T-helper 17 cell (primary cell): ENCODE measurements at places on chromosomes 2 and 18.

GRCh38 chr2:121388371-121388770 lies 103.4 kb upstream of the TFCP2L1 start:
- no peak for DNase-seq

DNA sequence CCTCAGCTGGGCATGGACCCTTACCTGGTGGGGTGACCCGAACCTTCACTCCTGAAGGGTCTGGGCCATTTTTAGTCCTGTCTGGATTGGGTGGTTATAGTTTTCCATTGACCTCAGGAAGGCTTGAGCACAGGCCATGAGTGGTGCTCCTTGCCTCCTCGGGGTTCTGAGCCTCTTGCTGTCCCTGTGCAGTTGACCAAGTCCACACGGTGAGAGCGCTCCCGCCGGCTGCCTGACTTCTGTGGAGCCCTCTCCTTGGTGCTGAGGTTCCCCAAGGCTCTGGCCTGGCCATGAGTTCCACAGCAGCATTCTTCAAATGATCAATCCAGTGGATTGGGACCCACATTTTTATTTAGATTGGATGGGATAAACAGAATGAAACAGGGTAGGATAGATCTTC lies 159.5 kb downstream of the SEPTIN10 start:
- DNase-seq = no peak

DNA sequence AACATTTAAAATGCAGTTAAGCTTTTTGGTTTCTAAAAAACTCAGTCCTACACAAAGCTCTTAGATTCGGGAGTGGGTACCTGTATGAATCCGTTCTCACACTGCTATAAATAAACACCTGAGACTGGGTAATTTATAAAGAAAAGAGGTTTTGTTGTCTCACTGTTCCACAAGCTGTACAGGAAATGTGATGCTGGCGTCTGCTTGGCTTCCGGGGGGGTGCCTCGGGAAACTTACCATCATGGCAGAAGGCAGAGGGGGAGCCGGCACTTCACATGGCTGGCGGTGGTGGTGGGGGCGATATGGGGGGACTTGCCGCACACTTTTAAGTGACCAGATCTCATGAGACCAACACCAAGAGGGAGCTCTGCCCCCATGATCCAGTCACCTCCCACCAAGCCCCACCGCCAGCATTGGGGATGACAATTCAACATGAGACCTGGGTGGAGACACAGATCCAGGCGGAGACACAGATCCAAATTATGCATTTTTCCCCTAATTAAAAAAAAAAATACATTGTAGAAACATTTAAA lies 222.5 kb downstream of the GBX2 start:
- no peak for DNase-seq

DNA sequence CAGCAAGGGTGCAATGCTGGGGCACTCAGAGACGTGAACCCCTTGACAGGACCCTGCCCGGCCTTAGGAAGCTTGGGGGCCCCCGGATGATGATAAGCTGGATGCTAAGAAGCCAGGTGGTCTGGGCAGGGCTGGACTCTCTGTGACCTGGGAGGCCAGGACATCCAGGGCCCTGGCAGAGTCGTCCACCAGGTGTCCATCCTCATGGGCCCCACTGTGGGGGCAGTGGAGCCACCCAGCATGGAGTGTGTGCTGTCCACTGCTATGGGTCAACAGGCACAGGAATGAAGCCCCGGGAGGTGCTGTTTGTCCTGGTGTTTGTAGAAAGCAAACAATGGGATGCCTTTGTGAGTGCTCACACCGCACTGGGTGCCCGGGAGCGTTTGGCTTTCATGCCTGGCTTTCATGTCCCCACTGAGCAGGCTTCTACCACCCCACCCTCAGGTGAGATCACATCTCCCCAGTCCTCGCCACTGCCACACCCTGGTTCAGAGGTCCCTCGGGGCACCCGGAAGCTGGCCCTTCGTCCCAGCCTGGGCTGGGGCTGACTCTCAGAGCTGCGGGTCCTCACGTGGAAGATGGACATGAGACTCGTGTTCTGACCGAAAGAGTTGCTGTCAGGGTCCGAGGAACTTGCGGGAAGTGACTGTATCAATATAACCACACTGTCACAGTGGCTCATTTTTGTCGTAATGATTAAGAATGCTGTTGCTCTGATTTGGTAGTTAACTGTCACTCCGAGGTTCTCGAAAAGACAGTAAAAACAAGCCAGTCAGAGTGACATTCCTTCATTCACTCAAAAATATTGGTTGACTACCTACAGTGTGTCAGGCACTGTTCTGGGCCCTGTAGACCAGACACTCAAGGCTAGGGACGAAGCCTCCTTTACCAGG lies 53.3 kb downstream of the INHBB start:
- DNase-seq = no peak

- DNase-seq = no peak
Measured at GRCh38 chr18:692824-693223, 19.6 kb downstream of the ENOSF1 start.

- DNase-seq = no peak
Measured at GRCh38 chr2:15241201-15241600, 319.9 kb downstream of the NBAS start.

- DNase-seq = no peak
Measured at GRCh38 chr2:211387734-211388133, 831.3 kb downstream of the CPS1 start.
